ENCODE measurements at places on chromosomes 1 and 21.

GRCh38 chr1:56235909-56236510 is 343.4 kb downstream of the PLPP3 start:
- no peak for DNase-seq

- DNase-seq = no peak
Measured at GRCh38 chr21:25506887-25507286, 100.4 kb downstream of the MRPL39 start.

GRCh38 chr1:32580348-32581017 is 41.3 kb downstream of the ZBTB8A start:
- DNase-seq = no peak

DNA sequence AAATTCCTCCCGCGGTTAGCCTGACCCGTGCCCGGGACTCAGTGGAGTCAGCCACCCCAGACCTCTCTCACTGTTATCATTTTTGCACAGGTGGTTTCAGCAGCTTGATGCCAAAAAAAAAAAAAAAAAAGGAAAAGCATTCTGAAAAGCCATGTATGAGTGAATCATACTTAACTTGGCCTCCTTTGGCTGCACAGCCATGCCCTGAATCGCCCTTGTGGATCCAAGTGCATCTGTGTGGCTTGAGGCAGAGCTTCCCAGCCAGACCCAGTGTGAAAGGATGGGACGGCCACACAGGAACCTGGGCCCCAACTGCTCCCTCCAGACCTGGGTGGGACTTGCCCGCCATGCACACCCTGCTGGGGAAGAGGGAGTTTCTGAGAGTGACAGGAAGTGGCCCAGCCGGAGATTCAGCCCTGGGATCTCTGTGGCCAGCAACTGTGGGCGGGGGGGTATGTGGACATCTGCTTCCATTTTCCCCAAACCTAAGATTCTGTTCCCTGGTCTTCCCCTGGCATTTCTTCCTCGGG is 8.6 kb downstream of the YBEY start:
- DNase-seq = no peak

- DNase-seq = no peak
Measured at GRCh38 chr1:64320007-64320406, 116.6 kb downstream of the UBE2U start.

DNA sequence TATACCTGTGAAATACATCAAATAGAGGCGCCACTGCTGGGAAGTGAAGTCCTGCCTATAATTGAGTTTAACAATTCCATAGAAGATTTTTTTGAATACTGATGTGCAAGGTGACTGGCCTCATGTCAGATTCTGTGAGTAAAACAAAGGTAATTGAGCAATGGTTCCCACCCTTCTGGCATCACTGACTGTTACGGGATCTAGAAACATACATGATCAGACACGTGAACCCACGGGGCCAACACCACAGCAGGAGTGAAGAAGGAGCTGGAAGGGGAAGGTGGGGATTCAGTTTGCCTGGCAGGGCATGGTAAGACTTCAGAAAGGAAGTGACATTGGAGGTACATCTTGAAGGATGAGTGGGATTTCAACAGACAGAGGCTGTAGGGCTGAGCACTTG is 270.2 kb downstream of the DISC1 start:
- no peak for DNase-seq

- no peak for DNase-seq
Measured at GRCh38 chr1:74570797-74571492, 58.5 kb upstream of the LRRC53 start.

GRCh38 chr1:87983841-87984240 is 655.2 kb downstream of the LMO4 start:
- no peak for DNase-seq

DNA sequence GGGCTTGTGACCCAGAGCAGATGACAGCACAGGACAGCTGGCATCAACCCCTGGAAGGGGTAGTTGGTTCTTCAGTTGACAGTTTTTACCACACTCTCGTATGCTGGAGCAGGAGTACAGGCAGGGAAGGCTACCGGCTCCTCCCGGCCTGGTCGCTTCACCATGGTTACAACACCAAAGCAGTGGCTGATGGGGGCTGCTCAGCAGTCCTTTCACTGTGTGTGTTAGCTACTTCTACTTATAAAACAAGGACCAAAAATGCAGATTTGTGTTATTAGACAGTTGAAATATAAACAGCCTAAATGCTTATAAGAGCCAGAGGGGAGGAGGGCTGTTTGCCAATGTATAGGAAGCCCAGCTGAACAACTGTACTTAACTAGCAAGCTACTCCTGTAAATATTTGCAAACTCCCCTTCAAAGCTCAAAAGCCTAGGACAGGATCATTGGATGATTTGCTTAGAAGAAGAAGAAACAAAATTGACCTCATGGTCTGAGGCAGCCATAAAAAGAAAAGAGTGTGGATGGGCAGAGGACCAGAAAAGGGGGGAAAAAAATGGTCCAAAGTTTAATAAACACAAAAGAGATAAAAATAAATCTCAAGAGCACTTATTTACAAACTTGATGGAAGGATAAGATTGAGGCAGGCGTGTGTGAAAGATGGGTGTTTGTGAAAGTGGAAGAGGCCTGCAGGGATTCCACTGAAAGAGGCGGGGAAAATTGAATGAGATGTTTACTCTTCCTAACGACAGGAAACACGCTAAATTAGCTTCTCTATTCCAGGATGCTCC is 57.1 kb downstream of the TGFB2 start:
- DNase-seq = no peak

DNA sequence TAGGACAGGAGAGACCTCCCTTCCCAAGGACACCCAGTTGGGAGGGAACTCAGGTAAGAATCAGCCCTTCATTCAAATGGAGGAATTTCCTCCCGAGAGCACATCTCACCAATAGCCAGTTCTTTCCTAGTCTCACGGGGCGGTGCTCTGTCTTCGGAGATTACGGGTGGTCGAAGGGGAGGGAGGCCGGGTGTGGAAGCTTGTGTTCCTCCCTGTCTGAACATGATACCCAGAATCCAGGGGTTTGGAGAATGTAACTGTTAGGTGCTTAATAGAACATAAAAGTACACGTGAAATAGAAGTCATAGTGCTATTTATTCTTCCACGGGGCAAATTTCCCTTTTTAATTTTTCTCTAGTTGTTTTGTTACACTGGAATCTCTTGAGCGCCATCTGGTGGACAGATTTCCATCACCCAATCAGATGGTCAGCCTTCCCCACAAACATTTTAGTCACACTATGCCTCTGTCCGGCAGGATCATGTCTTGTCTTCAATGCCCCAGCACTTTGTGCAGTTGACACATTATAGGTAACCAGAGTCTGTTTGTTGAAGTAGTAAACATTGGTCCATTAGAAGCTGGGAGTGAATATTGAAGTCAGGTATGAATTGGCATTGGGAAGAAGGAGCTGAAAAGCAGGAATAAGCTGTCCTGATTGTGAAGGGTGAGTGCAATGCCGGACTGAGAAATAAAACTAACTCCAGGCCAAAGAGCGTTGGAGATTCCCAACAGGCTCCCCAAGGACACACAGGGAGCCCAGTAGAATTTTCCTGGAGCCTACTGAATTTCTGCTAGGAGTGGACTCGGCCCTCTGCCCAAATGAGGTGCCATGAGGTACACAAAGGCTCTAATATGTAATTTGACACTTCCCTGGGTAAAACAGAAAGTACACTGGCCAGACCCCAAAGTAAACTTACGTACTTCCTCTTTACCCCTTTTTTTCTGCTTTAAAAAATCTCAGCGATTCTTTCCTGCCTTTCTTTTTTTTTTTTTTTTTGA is 27.6 kb upstream of the ZNF697 start:
- peak; percentile 78 for DNase-seq

- DNase-seq = no peak
Measured at GRCh38 chr1:18079941-18080735, 27.5 kb upstream of the IGSF21 start.

GRCh38 chr1:218464871-218465270 is 119.7 kb downstream of the TGFB2 start:
- DNase-seq = no peak

GRCh38 chr1:35460796-35461195 is 96.4 kb downstream of the KIAA0319L start:
- DNase-seq = no peak

- DNase-seq = no peak
Measured at GRCh38 chr1:53125623-53126360, 16.6 kb downstream of the SLC1A7 start.

- no peak for DNase-seq
Measured at GRCh38 chr1:56034222-56034621, 545.1 kb downstream of the PLPP3 start.

GRCh38 chr1:46404482-46405196 is 10.5 kb downstream of the FAAH start:
- no peak for DNase-seq

DNA sequence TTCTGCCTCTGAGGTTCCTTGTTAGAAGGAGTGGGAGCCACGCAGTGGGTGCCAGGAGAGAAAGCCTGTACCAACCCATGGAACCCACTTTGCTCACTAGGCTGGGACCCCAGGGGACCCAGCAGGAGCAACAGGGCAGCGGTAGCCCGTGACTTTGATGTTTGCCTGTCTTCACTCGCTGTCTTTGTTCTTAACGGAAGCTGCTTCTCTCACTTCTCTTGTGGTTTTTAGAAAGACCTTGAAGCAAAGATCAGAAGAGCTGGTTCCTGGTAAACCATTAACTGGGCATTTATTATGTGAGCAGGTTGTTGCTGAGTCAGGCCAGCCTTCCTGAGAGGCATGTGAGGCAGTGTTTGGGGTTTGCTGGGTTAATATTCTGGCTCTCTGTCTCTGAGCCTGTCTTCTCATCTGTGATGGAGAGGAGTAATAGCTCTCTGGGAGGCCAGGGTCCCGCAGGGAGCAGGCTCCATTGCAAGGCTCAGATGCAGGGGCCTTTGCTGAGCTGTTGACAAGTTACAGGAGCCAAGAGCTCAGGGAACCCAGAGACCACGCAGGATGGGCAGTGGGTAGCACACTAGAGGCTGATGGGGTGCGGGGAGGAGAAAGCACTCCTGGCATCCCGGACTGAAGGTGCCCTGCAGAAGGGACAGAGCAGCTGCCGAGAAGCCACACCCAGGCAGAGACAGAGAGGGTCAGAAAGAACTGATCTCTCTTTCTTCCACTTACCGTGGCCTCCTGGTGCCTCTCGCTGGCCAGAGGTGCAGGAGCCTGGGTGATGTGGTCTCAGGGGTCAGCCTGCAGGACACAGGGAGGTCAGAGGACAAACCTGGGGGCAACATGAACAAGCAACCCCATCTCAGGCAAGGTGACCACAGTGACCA is 367.5 kb upstream of the C1orf174 start:
- peak; percentile 4 for DNase-seq

- no peak for DNase-seq
Measured at GRCh38 chr1:43962324-43962723, 7.5 kb upstream of the DPH2 start.

DNA sequence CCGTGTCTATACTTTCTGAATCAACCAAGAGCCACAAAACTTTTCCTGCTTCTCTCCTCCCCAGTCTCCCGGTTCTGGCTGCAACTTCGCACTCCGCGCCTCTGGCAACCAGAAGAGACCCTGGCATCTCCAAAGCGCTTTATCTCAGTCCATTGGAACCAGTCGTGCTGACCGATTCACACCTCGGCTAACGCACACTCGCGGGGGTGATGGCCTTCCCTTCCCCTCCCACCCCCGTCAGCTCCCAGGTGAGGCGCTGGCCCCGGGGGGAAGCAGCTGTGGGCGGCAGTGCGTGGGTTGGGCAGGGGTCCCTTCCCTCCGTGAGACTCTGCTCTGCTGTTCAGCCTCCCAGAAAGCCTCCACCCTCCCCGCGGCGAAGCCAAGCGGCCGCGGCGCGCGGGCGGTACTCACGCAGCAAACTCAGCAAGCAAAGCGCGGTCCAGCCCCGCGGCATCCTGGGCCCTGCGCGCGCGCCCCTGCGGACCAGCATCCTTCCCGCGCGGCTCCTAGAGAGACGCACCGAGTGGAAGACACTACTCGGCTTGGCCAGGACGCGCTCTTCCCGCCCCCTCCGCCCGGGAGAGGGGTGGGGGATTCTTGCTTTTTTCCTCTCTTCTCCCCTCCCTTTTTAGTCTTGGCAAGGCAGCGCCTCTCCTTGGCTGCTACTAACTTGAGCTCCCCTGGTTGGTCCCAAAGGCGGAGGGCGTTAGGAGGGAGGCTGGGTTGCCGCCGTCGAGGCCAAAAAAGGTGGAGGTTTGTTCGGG is at the start of gene CD34:
TSS of gene CD34 (minus strand) at position 535 of the 764 bp plus-strand sequence. CDS start at position 490, 45 bp downstream.
- DNase-seq = no peak

DNA sequence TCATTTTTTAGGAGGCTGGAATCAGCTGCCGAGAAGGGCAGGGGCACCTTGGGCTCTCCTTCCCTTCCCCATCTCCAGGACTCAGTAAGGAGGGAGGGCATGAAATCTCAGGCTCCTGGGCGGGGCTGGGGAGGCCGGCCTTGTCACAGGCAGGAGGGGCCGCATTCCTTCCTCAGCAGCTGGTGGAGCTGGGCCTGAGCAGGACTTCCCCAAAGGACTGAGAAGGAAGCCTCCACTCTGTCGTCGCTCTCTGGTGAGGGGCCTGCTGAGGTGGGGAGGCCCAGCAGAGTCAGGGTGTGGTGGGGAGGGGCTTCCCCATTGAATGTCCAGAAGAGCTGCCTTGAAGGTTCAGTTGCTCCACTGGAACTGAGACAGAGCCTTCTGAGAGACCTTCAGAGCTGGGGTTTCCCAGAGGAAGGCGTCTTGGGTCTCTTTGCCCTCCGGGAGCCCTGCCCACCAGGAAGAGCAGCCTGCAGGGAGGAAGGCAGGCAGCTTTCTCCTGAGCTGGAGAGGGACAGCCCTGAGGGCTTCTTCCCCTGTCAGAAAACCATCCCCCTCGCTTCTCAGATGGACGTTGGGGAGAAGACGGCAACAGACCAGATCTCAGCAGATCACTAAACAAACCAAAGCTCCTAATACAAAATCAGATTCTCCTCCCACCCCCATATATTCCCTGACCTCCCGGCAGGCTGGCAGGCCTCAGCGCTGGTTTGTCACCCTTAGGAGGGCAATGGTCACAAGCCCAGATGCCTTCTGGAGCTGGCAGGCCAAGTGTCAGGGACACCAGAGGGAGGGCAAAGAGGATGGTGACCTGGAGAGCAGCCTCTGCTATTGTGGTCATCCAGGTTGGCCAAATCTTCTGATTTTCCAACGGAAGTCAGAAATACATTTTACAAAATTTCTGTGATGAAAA is 10.7 kb downstream of the KCNA10 start:
- DNase-seq = no peak

- no peak for DNase-seq
Measured at GRCh38 chr1:167136806-167137205, 42.9 kb downstream of the STYXL2 start.

GRCh38 chr1:15726508-15726907 is 9.6 kb upstream of the SLC25A34 start:
- DNase-seq = no peak

GRCh38 chr21:27314131-27314530 is 347.2 kb upstream of the ADAMTS5 start:
- no peak for DNase-seq

- no peak for DNase-seq
Measured at GRCh38 chr1:91885213-91885715, 687 bp downstream of the TGFBR3 start.

DNA sequence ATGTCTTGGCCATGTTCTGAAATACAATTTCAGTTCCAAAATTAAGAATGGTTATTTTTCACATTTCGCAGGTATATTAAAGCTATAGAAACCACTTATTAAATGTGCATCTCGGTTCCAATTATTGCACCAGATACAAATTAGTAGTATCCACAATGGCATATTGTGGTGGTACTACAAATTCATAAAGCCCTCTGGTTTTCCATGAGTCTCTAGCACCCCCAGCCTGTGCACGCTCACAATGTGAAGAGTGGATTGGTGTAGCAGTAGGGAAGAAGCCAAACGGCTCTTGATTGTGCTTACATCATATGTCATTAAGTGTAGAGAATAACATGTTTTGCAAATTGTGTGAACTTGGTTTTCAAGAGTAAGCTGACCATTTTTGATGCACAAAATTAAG is 1.9 kb upstream of the BRINP3 start:
- no peak for DNase-seq
